Activated T-helper 17 cell treated with anti-CD3 and anti-CD28 coated beads, Interleukin-2, amount 50 U/mL, for 72 hours (primary cell): ENCODE measurements at places on chromosomes 11 and 22.

DNA sequence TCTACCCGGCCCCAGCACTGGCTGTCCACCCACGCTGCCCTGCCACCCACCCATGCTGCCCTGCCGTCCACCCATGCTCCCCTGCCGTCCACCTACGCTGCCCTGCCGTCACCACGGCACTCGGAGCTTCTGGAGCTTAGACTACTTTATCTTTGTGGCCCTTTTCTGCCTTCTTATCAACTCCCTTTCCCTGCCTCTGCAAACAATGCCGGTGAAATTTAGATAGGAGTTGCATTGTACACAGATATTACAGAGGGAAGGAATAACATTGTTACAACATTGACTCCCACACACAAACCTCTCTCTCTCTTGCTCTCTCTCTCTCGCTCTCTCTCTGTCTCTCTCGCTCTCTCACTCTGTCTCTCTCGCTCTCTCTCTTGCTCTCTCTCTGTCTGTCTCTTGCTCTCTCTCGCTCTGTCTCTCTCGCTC, 33.7 kb upstream of the BRSK2 start:
- no peak for ATAC-seq

- ATAC-seq = no peak
Observed at GRCh38 chr11:132977746-132978145, 554.6 kb downstream of the OPCML start.

GRCh38 chr11:120336641-120337354, 585 bp downstream of the ARHGEF12 start:
- ATAC-seq = peak; percentile 50

- ATAC-seq = no peak
Observed at GRCh38 chr11:75283391-75283931, 42.9 kb downstream of the TPBGL start.

GRCh38 chr11:111921541-111922230, 3.0 kb downstream of the C11orf52 start:
- no peak for ATAC-seq

DNA sequence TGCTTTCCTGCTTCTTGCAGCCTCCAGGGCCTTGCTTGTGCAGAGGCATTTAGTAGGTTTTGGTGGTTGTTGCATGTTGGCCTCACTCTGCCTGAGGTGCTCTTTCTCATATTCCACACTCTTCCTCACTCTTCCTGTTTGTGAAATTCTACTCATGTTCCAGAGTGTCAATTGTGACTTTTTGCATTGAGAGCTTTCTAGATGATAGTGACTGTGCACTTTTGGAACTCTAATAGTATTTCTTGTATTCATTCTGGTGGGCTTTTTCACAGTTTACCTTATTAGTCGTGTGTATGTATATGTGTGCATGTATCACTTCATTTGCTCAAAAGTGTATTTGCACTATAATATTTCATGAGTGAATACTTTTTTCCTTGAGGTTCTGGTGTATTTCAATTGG, 11.3 kb downstream of the HSD17B12 start:
- ATAC-seq = no peak

GRCh38 chr22:50670513-50670912, 2.1 kb upstream of the SHANK3 start:
- no peak for ATAC-seq

DNA sequence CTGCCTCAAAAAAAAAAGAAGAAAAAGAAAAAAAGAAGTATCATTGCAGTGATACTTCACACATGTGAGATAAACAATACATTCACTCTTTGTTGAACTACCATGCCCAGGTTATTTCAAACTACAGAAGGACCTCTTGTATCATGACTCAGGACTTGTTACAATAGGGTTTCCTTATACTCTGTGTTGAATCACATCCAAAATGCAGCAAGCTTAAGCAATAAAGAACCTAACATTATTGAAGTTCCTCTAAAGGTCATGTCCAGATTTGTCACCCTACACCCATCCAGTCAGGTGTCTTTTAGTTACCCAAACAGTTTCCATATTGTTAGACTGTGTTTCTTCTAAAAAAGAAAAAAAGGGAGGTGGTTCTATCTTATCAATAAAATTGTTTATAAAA, 26.9 kb upstream of the ALKBH3 start:
- ATAC-seq = no peak

- no peak for ATAC-seq
Observed at GRCh38 chr11:64559351-64560138, 31.5 kb upstream of the SLC22A12 start.

GRCh38 chr11:114685097-114685496, 6.8 kb downstream of the NXPE2 start:
- ATAC-seq = no peak

- no peak for ATAC-seq
Observed at GRCh38 chr22:31044262-31044861, 36.8 kb upstream of the SMTN start.

- no peak for ATAC-seq
Observed at GRCh38 chr22:41827671-41828070, 5.2 kb upstream of the SREBF2 start.

DNA sequence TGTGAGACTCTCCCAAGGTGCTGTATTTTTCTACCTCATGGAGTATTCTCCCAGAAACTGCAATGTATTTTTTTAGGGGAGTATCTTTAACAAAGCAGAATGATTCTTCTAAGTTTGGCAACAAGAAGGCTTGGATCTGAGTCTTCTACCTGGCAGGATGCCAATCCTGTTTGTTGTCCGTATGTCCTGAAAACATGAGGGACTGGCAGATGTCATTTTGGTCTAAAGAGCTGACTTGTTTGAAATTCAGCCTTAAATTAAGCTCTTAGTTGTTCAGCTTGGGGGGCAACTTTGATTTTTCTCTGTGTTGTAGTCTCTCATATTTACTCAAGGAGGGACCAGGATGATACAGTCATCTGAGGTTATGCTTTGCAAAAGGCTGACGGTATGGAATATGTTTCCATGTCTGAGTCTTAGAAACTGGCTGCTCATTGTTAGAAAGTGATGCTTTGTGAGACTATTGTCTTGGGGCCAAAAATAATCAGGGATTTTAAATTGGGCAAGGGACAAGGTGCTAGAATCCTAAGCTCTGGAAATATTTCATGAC, 9.3 kb downstream of the MRPL16 start:
- no peak for ATAC-seq

DNA sequence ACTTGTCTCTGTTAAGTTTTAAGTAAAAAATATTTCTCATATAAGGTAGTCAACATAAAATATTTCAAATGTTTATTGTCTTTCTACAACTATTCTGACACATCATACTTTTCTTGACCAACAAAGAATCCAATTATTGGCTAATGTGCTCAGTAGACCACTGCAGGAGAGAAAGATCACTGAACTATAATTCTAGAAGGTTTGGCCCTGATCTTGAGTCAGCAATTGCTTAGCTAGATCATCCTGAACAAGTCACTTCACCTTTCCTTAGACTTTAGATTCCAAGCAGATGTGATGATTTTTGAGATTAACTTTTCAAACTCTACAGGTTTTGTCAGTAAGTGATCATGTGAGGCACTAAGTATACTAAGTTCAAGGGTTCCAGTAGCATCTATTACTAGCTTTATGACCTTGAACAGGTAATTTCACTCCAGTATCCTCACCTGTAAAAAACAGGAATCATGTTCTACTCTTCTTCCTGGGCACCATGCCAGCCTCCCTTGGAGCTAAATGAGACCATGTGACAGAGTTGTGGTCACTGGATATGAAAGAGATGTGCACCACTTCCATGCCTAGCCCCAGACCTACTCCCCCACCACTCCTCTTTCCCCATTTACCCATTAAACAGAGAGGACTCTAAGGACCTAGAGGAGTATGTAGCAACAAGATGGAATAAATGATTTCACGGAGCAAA, 17.3 kb downstream of the PGM2L1 start:
- no peak for ATAC-seq

DNA sequence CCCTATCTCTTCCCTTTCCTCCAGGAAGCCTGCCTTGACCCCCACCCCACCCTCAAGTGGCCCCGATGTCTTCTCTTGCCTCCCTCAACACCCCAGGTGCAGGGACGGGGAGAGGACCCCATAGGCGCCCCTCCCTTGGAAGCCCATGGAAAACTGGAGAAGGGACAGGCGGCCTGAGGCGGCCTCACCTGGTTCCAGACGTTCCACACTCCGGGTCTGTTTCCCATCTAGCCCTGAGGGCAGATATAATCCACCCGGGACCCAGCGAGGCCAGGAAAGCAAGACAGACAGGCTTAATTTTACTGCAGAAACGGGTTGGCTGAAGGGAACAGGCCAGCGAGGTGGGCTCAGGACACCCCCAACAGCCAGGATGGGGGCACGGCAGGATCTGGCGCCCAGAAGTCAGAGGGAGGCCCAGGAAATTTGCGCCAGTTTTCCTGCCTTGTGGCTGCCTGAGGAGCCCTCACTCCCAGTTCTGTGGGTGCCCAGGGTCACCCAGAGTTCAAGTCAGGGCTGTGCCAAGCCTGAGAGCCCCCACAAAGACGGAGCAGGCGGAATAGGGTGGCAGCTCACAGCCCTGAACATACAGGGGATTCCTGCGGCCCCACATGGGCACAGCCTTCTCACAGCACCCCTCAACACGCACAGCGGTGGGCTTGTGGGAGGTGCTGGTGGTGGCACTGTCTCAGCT, 3.0 kb upstream of the SIGIRR start:
- ATAC-seq = no peak

- peak; percentile 3 for ATAC-seq
Observed at GRCh38 chr22:41177040-41177621, 28.0 kb upstream of the L3MBTL2 start.

- no peak for ATAC-seq
Observed at GRCh38 chr11:33620423-33621171, 80.0 kb downstream of the C11orf91 start.

DNA sequence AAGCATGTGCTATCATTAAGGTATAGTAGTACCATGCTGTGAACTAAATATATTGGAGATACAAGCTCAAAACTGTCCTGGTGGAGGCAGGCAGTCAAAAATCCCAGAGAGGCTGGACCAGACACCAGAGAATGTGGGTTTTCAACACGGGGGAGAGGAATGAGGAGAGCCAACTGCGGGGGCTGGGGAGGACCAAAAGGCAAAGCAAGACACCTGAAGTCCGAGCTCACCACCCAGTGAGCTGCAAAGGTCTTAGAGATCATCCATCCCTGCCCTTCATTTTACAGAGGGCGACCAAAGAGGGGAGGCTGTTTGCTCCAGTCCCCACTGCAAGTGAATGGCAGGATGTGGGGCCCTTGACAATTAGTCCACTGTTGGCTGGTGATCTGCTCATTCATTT, 10.0 kb downstream of the RIBC2 start:
- ATAC-seq = no peak

DNA sequence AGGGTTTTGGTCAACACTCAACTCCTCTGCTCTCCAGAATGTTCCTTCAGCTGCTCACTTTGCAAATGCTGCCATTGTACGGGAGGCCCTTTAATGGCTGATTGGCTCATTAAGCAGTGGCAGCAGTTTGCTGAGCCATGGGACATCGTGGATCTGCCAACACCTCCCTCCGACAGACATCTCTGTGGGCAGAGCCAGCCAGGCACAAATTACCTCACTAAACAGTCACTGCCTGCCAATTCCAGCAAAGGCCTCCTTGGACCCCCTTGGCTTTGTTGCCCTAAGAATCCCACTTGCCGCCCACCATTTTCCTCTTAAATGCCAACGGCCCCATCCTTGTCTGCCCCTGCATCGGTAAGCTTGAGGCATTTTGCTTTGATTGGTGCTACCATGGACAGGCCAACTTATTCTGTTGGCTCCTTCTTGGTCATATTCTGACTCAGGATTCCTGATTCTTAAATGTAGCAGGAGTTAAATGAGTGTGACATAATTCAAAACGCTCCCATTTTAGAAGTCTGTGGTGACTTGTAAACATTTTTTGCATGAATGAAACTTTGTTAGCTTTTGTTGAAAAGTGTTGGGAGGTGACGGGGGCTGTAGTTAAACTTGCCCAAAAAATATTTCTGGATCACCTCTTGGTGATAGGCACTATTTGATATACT, 57.5 kb upstream of the LMO2 start:
- ATAC-seq = no peak

DNA sequence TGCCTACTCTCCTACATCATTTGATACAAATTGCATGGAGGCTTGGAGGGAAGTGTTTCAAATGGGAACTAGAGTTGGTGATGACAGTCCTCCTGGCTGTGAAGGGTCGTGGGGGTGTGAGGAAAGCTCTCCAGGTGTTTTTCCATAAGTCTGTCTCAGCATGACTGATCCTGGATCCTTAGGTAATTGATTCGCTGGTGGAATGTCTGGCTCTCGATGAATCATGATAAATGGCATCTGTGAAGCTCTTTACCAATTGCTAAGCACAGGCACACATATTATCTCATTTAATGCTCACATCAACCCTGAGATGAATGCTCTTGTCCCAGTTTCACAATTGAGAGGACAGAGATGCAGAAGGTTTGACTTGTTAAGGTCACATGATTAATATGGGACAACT, 107.5 kb downstream of the PKNOX2 start:
- ATAC-seq = no peak

GRCh38 chr11:33396361-33396760, 139.2 kb downstream of the HIPK3 start:
- ATAC-seq = no peak

DNA sequence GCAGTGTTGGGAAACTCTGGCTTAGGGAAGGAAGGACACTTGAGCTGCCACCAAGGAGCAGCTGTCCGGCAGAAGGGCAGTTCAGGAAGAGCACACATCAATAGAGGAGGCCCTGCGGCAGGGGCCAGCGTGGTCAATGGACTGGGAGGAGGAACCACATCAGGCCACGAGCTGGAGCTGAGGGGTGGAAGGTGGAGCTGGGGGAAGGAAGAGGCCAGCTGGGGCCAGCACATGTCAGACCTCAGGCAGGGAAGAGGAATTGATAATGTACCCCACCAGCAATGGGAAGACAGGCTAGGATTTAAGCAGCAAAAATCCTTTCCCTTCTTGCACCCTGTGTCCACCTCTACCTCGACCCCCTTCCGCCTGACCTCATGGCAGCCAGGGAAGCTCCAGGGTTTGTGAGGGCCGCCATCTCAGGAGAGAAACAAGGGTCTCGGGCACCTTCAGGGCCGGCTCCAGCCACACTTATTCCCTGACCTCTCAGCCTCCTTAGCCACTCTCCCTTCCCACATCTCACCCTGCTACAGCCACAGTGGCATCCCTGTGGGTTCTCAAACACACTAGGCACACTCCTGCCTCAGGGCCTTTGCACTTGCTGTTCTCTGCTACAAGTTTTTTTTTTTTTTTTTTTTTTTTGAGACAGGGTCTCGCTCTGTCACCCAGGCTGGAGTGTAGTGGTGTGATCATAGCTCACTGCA, 157.8 kb upstream of the GRK3 start:
- ATAC-seq = no peak

DNA sequence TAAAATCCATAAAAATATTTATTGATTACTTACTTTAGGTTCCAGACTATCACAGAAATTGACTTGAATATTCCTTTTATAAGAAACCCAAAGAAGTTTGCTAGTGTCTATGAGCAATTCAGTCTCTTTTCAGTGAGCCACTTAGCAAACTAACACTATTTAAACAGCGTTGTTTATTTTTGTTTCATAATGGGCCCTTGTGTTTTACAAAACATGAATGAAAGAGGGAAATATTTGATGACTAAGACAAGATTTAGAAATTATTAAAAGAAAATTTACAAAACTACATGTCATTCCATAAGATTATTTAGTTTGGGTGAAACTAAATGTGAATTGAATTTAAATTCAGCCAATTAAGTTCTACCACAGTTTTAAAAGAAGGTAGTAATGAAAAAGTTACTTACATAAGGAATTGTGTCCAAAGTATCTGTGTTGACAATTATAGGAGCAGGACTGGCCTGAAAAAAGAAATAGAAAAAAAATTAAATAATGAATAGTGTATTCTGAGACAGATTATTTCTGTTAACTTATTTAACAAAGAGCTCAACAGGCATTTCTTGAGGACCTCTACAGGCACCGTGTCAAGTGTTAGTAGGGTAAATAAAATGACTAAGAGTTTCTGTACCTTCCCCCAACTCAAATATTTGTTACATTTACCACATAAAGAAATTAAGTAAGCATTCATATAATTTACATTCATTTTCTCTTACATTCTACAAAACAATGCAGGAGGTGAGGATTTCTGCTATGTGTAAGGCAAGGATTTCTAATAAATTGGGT, 964.9 kb upstream of the CCDC90B start:
- ATAC-seq = no peak
